ENCODE measurements at places on chromosomes 4 and X.

- no peak for DNase-seq
Observed at GRCh38 chrX:16082470-16083085, 40.8 kb upstream of the GRPR start.

DNA sequence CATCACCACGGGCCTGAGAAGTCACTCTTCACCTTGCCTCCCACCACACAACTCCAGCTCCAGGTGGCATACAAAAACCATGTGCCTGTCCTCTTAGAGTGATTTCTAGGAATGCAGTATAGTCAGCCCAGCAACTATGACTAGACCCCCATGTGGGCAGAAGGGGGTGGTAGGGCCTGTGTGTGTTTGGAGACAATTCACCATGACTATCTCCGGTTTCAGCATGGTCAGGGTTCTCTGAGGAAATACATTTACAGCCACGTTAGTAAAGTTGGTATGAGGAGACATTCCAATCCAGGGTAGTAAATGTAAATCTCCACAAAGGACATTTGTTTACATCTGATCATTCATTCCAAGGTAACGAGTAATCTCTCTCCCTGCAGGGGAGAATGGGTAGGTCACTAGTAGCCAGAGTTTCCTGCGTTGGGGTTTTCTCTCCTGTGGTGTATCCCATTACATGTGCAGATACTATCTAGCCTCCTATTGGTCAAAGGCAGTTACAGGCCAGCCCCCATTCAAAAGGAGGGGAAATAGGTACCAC is 4.2 kb upstream of the MTMR1 start:
- DNase-seq = no peak

DNA sequence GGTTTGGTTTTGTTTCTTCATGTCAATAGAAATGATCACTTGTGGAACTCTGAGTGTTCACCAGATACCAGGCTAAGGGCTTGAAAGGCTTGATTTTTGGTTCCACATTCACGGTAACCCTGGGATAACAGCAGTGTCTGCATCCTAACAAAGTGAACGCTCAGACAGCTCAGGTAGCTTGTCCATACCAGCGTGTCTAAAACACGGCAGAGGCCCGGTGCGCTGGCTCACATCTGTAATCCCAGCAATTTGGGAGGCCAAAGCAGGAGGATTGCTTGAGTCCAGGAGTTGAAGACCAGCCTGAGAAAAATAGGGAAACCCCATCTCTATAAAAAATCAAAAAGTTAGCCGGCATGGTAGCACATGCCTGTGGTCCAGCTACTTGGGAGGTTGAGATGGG is 49.0 kb downstream of the HTRA3 start:
- DNase-seq = no peak

DNA sequence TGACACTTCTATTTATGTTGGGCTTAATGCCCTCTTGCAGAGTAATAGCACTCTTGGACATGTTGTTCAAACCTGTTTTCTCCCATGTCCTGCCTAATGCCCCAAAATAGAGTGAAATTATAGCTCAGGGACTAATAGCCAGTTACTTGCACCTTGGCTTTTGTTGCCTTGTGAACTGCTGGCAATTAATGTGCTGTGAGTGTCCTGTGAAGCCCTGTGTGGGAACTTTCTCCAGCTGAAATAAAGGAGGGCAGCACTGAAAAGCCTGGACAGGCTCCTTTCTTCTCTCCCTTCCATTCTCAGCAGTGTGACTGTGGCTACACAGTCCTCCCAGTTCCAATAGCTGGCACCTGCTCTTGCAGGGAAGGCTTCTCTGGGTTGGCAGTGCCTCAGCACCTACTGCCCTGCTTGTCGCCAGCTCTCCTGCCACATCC is 72.4 kb downstream of the DCLK2 start:
- DNase-seq = no peak

DNA sequence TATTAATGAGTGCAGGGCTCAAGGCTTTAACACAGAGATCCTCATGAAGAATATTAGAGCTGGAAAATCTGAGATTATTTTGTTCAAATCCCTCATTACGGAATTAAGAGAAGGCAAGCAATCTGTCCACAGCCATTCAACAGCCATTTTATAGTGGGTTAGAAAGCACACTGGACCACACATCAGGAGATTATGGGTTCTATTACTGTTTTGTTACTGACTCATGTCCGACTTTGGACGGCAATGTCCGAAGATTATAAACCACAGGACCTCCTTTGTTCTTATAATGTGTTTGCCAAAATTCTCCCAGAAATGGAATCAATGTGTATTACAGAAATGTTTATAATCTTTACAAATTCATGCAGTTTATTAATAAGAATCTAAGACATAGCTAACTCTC is 8.1 kb downstream of the LAMTOR3 start:
- no peak for DNase-seq

- no peak for DNase-seq
Observed at GRCh38 chrX:117987373-117987772, 129.2 kb downstream of the KLHL13 start.

- no peak for DNase-seq
Observed at GRCh38 chrX:97639526-97639925, 755.8 kb downstream of the RPA4 start.

DNA sequence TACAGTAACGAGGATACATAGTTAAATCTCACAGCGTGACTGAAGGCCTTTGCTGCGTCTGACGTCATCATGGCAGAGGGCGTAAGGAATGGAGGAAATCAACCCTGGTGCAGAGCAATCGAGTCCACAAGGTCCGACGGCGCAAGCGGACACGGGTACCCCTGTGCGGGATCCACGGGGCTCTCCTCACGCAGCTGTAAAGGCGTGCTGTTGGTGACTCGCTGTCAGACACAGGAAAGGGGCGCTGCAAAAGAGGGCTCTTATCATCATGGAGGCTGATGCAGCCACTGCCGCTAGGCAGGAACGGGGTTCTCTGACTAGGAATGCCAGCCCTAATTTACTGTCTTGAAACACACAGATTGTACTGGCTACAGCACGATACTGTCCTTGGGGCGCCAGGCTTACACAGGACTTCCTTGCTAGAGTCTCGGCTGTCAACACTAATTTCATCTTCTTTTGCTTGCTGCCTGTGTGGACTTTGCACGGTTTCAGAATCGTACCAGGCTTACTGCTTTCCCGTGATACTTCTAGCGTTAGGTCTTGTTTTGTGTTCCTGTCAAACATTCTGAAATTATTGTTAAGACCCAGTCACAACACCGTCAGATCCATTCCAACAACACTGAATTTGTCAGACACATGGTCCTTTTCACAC is 13.6 kb downstream of the RNF212 start:
- DNase-seq = no peak

DNA sequence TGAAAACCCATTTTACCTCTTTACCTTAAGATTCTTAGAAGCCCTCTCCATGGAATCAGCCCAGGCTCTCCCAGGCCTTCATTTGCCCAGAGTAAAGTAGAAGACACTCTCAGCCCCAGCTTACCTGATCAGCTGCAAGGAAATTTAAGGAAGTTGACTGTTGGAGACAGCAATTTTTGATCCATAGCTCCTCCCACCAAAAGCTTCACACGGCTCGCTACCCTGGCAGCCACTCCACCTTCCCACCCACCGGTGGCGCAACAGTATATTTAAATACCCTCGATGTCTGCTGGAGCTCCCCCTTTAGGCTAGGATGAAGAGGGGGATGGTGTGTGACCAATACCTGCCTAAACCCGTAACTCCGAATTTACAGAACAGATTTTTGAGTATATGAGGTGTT is 75.4 kb downstream of the MBNL3 start:
- DNase-seq = no peak

DNA sequence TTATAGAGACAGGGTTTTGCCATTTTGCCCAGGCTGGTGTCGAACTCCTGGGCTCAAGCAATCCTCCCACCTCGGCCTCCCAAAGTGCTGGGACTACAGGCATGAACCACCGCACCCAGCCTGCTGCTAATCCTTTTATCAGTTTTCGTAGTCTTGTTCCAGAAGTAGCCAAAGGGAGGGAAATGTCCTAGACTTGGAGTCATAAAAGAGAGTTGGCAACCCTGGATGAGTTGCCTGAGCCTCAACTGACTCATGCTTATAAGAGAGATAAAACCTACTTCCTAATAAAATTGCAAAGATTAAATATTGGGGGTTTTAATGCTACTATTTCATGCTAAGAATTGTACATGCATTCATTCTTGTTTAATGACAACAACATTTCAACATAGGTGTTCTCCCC is 44.3 kb downstream of the CD40LG start:
- no peak for DNase-seq

- no peak for DNase-seq
Observed at GRCh38 chr4:4425696-4426095, 38.8 kb downstream of the NSG1 start.

GRCh38 chrX:106042296-106042695 is 3.8 kb upstream of the SERPINA7 start:
- no peak for DNase-seq

GRCh38 chr4:4396628-4397440 is 9.9 kb downstream of the NSG1 start:
- DNase-seq = no peak

GRCh38 chr4:33080275-33080674 is 2360.1 kb downstream of the PCDH7 start:
- DNase-seq = no peak

DNA sequence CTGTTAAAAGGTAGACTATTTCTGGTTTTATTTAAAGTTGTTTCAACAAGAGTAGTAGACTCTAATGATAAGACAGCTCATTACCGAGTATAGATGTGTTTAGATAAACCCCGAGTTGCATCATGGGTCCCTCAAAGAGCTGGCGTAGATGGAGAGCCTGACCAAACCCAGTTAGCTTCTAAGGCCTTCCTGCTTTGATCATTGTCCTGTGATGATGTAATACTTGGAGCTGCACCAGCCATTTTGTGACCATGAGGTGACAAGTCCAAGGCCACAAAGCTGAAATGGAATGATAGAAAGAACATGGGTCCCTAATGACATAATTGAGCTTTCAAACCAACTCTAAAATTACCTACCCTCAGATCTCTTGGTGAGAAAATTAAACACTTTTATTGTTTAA is 66.6 kb upstream of the TAB3 start:
- DNase-seq = no peak

DNA sequence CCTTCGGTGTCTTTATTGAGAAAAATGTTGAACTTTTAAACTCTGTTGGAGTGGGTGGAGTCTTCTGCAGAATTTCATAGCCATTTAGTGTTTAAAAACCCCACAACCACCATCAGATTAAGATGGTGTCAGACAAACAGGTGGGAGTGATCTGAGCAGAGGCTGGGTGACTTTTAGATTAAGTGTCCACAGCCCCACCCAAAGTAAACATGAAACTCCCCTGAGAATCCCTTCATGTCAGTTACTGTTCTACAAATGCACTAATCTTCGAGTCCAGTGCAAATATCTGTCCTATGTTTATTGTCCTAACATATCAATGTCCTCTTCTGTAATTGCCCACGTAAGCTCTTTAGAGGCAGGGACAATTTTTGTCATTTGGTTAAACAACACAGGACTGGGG is 175.6 kb upstream of the RBPJ start:
- no peak for DNase-seq

DNA sequence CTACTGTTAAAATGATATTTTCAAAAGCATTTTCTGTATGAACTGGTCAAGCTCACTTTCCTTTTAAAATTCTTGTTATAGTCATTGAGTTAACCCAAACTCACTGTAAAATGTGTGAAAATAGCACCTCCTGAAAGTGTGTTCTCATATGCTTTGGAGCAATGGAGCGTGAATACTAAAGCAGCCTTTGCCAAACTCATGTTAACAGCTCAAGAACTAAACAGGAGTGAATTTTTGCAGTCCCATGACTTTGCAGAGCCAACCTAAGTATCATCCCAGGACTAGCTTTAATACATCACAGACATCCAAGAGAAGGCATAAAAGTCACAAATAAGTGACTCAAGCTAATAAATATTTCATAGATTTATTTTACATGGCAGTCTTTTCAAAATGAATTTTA is 2.3 kb downstream of the AMMECR1 start:
- DNase-seq = no peak

GRCh38 chr4:1676605-1677525 is 7.2 kb downstream of the FAM53A start:
- DNase-seq = no peak

GRCh38 chrX:107713203-107713542 is 62.4 kb downstream of the TSC22D3 start:
- DNase-seq = no peak

- DNase-seq = no peak
Observed at GRCh38 chr4:113943863-113944262, 35.6 kb downstream of the ARSJ start.

DNA sequence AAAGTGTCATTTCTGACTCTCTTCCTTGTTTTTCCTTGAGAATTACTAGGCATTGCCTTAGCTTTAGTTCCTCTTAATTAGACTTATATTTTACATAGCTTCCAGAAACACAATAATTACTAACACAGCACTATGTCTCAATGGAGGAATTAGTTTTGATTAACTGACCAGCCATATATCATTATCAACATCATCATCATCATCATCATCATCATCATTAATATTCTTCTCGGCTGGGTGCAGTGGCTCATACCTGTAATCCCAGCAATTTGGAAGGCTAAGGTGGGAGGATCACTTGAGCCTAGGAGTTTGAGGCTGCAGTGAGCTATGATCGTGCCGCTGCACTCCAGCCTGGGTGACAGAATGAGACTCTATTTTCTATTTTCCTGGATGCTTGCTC is 2.7 kb upstream of the SLC25A5 start:
- no peak for DNase-seq

DNA sequence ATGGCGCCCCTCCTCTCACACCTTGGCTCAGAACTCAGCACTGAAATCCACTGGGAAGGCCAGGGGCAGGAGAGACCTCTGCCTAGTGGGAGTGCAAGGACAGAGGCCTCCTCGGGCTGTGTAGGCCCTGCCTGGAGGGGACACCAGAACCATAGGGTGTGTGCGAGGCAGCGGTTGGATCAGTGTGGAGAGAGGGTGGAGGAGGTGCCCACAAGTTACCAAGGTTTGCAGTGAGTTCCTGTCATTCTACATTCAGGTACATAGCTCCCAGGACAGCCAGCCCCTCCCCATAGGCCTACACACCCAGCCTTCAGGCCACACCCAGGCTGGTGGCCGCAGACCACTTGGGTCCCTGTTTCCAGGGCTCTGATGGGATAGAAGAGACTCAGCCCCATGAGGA is 19.2 kb upstream of the SPON2 start:
- DNase-seq = no peak

- DNase-seq = no peak
Observed at GRCh38 chr4:28548136-28548535, 1687.5 kb downstream of the STIM2 start.

DNA sequence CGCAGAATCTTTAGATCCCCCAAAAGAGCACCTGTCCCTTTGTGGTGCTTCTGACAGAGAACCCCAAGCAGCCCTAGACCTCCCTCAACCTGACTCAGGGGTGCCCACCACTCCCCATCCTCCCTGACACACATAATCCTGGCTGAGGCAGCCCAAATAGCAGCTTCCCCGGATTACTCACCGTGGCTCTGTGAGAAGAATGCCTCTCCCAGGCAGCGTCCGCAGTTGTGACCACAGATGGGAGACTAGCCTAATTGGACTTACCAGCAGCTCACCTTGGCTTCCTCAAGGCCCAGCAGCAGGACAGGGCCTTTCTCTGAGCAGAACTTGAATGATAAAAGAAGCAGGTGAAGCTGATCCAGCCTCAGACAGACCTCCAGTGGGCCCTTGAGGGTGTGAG is 10.3 kb upstream of the ODAPH start:
- no peak for DNase-seq
